Skin of body (tissue), 3 donors: ENCODE measurements at places on chromosomes 16 and 17.

DNA sequence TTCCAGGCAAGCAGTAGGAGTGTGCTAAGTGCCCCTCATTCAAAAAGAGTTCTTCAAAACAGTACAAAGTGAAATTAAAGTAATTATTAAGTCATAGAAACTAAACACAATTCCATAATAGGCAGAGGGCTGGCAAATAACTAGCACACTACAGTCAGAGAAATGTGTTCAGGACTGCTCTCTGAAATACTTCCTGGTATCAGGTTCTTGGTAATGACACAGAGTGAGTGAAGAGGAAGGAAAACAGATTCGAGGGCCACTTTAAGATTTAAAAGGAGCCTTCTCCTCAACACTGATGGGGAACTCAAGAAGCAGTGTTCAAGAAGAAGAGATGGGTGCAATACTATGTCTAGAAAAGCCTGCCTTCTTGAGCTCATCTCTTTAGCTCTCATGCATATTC lies 139.2 kb downstream of the TOX3 start:
- DNase-seq = no peak

DNA sequence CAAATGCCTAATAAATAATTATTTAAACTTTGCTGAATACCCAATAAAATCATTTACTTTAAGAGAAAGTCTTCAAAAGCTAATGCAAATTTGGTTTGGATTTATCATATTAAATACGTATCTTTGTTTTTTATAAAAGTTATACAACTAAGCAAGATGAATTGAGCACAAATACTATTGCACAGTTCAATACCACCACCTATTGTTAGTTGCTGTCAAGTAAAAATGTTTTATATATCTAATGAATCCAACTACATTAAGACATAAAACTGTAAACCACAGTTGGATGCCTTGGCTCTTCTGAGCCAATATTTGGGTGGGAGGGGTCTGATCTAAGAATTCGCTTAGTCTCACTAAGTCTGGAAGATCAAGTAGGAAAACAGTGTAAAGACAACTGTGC lies 7.7 kb downstream of the FBXL20 start:
- peak; percentile 20 for DNase-seq

GRCh38 chr16:19701091-19701490 lies 16.9 kb downstream of the KNOP1 start:
- no peak for DNase-seq

DNA sequence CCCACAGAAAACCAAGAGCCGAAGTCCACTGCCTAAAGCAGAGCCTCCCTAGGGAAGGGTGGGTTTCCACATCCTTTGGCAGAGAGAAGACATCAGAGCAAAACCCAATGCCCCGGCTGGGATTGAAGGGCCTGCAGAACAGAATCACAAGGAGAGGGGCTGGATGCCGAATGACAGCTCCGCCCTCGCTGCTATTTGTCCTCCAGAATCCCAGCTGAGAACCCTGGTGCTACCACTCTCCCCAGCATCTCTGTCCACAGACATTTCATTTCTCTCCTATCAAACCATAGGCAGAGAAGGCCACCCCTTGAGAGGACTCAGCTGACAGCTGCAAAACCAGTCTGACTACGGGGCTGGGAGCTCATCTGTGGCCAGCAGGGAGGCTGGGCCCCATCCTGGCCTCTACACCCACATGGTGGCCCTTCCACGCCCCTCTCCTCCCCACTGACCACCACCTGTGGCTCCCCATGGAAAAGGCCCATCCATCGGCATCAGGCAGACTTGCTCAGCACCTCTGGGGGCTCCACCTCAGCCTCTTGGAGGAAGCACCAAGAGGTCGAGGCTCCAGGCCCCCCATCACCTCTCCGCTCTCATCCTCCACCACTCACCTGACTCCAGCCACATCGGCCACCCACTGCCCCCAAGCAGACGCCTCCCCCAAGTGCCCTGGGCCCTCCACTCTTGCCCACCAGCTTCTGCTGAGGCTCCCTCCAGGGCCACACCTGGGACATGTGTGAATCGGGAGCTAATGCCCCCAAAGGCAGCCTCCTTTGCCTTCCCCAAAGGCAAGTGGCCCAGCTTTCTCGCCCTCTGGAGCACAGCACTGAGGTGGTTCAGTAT lies 288.5 kb downstream of the C16orf95 start:
- DNase-seq = no peak

DNA sequence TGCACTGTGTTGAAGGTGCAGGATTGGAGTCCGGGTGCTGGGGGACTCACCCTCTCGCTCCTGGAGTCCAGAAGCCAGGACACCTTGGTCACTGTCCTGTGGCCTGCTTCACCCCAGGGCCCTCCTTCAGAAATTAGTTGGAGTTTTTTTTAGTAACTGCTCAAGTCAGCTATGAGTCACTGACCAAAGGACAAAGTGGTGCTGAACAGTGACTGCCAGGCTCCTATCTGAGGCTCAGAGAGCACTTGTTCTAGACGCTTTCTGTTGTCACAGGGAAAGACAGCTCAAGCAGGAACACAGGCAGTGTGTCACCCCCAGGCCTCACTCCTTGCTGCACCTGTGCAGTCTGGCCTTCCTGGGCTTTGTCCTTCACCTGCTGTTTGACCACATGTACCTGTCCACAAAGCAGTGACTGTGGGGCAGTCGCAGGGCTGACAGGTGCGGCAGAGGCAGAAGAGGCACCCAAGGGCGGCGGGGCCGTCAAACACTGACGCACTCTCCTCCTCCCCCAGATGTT lies 4.1 kb upstream of the FAAP100 start:
- DNase-seq = no peak

- DNase-seq = no peak
Measured at GRCh38 chr16:2946649-2947048, 17.4 kb upstream of the KREMEN2 start.

- DNase-seq = no peak
Measured at GRCh38 chr17:50153650-50154575, 3.4 kb upstream of the PPP1R9B start.

- DNase-seq = no peak
Measured at GRCh38 chr16:54193013-54193664, 93.4 kb downstream of the IRX3 start.

DNA sequence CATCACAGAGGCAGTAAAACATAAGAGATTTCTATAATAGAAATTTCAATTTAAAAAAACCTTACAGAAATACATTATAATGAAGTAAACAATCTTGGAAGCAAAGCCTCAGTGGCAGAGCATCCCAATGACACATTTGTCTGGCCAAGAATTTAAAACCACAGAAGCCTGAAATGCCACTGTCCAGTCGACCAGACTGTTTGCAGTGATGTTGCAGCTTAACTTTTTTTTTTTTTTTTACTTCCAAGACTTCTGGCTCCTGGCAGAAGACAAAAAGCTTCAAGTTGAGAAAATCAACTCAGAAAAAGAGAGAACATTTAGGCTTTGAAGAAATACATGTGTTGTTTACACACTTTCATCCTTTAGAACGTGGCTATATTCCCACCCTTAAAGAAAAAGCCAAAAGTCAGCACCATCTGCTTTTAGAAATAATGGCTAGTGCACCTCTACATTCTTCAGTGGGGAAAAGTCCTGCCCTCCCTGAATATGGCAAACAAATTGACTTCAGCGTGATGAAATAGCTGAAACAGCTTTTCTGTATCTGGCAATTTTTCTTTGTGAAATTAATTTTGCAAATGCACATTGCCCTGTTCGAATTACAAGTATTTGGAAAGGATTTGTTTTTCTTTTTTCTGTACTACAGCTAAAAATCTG lies 205.5 kb upstream of the MON1B start:
- DNase-seq = no peak

- DNase-seq = peak; percentile 77
Measured at GRCh38 chr17:9928601-9929333, 23.7 kb upstream of the RCVRN start.

- DNase-seq = no peak
Measured at GRCh38 chr16:10765772-10766171, 22.1 kb downstream of the NUBP1 start.

GRCh38 chr16:12513076-12513790 lies 290.5 kb downstream of the CPPED1 start:
- no peak for DNase-seq

GRCh38 chr17:2055292-2056205 lies 646 bp downstream of the HIC1 start:
- no peak for DNase-seq

- DNase-seq = no peak
Measured at GRCh38 chr16:54654429-54654828, 276.2 kb upstream of the IRX5 start.

DNA sequence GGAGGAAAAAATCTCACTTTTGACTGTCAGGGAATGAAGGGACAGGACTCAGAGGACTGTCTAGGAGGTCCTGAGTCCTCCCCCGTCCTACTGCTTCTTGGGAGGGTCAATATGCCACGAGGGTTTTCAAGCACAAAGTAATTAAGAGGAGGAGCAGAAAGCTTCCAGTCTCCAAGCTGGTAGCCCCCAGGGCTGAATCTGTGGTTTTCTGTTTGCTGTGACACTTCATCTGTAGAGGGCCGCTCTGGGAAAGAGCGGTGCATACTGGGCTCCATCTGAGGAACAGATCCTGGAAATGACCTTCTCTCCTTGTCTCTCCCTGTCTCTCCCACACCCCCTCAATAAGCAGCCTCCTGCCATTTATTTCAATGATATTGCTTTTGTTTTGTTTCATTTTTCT lies 180.1 kb upstream of the SDK2 start:
- DNase-seq = no peak

DNA sequence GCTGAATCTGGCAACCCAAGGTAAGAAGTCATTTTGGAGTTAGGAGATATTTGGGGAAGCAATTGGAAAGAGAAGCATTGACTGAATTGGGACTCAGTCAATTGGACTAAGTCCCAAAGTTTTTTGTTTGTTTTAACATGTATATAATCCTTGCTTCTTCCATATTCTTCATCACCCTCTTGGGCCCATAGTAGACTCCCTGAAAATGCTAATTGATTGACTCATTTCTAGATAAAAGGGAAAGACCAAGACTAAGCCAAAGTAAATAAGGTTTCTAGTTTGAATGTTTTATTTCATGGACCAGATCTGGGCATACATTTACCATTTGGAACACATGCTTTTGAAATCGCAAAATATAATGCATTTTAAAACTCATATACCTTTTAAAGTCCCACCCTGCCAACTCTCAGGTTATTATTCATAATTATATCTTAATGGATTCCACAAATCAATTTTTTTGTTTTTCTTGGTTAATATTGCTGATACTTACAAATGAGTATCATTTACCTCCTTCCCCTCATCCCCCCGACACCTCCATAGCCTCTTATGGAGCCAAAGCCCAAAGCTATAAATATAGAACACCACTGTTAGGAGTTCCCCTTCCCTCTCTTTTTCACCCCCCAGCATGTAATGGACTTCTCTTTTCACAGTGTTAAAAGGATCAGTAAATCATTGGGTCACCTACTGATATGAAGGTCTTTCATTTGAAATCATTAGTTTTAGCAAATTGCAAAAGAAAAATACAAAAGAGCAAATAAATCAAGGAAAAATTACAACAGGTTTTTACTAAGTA lies 674.0 kb upstream of the SOX9 start:
- DNase-seq = no peak

DNA sequence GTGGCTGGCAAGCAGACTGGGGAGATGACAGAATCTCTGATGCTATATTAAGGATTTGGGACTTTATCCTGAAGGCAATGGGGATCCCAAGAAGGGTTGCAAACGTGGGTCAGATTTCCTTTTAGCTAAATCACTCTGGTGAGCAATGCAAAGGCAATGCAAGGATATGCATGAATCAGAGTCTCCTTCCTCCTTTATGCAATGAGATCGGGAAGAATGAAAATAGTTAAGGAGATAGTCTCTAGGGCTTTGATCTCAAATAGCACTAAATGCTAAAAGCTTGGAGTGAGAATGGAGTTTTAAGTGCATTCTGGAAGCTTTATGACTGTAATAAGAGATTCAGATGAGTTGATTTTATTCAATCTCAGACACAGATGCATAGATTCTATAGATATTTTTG lies 27.2 kb upstream of the SHISA9 start:
- no peak for DNase-seq

GRCh38 chr17:6245301-6246177 lies 175.4 kb downstream of the WSCD1 start:
- DNase-seq = no peak

DNA sequence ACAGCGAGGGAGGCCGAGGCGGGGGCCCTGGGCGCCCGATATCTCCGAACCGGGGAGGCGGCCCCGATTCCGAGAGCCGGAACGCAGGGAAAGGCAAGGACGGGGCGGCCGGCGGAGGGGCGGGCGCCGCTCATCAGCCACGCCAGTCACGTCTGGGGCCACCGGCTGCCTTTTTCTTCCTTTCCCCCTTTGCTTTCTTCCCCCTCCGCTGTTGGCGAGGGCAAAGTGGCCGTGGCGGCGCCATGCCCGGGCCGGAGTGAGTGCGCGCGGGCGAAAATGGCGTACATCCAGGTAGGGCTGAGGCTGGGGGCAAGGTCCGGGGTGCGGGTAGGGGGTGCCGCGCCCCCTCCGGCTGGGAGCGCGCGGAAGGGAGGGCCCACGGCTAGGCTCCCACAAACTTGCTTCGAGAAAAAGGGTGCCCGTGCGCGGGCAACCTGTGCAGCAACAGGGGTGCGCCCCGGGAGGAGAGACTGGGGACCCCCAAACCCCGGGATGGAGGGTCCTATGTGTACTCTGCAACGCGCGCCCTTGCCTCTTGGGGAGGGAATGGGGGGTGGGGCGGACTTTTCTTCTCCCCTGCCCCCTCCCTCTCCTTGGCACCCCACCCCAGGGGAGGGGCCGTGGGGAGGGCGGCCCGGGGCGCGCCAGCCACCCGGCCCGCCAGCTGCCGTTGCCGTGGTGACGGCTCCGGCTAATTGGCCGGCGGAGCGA lies 486 bp downstream of the SYT17 start:
- DNase-seq = no peak

DNA sequence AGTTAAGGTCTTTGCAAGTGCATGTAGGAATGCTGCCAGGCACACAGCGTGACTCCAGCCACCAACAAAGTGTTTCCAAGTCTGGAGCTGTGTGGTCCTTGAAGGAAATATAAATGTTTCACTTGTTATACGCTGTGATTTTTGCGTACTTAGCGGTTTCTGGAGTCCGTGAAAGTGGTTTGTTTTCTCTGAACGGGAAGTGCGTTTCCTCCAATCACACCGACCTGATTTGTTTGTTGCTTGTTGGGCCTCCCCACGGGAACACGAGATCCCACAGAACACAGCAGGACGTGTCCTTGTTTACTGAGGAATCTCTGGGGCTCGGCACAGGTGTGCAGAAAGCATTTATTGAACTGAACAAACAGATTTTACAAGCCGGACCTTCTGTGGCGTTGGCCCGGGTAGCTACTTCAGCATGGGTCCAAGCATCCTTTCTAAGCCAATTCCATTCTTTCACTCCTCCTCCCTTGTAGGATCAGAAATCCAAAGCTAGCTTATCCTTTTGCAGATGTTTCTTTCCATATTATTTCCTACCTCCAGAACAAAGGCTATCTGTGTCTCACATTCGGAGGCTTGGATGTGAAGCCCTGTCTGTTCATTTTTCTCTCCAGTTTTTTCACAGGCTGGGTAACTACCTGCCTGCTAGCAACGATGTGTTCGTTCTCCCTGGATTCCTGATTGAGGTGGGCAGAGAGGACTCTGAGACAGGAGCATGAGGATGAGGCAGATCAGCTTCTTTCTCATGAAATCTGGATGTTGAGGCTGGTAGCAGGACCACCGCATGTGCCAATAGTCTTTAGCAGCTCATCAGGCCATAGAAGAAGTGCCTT lies 44.6 kb downstream of the ABAT start:
- no peak for DNase-seq
